ENCODE measurements at places on chromosomes 12 and 14.

DNA sequence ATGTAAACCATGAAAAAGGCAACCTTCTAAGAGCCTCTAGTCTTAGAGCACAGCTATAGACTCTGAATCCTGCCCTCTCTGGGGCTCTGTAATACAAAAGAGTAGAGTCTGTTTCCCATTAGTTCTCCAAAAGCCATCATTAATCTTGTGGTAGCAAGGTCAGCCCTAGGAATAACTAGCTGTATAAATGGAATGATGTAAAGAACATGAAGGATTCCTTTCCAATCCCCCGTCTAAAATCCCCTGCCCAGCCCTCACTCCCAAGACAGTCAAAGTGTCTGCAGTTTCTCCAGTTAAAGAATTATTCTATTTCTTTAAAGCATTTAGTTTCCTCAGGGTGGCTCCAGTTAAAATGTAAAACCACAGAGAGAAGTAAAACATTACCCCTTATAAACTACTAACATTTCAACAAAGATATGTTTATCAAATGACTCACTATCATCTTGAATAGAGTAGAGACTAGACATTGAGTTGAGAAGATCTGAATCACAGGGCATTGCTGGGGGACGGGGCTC, 104.2 kb downstream of the ST8SIA1 start:
- DNase-seq: no peak

DNA sequence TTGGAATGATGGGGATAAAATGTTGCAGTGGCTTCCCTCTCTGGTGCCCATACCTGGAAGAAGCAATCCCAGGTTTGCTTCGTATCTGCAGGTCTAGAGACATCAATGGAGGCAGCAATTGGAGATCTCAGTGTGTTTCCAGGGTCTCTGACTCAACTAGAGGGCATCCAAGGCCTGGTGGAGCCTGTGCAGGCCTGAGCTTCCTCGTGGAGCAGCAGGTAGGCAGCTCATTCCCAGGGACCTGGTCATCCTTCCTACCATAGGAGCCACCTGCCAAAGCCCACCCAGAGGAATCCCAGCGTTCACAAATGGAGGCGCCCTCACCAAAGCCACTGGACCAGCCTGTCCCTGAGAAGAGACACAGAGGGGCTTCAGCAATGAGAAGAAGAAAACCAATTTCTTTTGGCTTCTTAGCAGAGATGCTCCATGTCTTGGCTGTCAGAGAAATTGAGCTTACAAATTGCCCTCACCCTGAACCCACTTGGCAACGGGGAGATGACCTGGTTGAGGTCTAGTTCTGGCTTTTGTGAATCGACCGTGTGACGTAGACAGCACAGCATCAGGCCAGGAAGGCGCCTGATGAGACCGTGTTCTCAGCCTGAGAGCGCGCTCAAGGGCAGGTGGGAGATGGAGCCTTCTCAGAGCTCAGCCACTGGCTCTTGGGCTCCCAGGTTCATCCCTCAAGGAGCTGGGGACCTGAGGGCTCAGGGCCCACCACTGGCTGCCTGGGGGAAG, 283.6 kb downstream of the DPF3 start:
- no peak for DNase-seq

- DNase-seq: peak; percentile 1
Observed at GRCh38 chr12:10940389-10940788, 1.3 kb upstream of the TAS2R14 start.

GRCh38 chr12:68932128-68932960, 627 bp downstream of the CPM start:
- peak; percentile 29 for DNase-seq

DNA sequence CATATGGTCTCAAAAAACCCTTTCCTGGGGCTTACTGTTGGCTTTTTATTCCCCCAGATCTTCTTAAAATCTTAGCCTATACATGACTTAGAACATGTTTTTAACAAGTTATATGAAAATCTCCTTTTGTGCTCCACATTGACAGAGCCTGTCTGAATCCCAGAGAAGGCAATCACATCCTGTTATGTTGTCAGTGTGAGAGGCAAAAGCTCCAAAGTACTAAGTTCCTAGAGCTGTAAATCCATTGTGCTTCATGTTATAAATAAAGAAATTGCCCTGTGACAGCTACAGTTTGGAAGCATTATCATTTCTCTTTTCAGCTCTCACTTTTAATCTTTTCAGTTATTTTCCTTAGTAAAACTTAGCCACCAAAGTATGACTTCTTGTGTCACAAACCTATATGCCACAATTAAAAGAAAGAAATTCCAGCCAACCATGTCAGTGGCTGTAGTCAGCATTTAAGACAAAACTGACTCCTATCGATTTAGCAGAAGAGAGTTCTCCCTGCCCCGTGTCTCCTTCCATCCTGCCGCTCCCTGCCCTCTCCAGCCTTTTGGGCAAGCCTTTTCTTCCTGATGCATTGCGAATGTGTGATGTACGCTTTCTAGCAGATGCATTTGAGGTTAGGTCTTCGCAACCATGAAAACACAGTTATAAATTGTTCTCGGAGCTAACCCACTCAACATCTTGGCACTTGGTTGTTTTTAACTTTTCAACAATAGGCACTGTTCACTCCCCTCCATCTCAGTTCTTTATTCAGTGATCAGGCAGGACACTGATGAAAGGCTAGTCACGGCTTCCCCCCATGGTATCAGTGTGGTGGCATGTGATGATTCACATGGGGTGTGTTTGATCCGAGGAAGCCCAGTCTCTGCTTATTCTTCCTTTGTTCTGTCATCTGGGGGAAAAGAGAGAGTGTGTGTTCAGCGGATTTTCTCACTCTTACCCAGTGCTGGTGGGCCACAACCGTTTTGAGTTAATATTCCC, 143.5 kb downstream of the SSPN start:
- peak; percentile 81 for DNase-seq

DNA sequence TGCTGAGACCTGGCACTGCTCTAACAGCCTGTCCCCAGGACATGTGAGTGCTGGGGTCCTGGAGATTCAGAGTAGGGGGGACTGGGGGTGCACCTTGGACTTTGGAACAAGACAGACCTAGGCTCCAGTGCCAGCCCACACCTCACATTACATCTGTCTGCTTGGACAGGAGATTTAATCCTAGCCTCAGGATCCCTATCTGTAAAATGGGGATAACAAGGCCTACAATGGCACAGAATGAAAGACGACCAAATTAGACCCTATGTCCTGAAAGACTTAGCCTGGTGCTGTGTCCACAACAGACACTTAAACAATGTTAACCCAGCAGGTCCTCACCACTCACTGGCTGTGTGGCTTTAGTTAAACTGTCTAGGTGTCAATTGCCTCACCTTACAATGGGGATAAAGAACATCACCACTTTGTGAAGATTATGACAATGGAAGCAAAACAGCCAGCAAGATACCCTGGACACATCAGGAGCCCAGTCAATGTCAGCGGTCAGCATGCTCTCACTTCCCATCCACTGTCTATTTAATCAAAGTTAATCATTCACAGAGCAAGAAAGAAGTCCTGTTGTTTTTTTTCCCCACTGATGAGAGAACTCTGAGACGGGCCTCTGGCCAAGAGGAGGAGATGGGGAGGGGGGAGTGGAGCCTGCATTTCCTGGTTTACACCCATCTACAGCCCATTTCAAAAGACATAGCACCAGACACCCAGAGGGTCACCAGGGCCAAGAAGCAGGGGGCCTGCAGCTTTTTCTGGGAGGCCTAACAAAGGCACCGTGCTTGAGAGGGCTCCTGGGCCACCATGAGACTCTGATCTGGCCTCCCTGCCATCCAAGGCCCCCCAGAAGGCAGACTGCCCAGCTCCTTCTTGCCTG, 40.6 kb downstream of the ACTN1 start:
- DNase-seq: no peak

- DNase-seq: no peak
Observed at GRCh38 chr12:74957634-74958033, 252.0 kb downstream of the KCNC2 start.

- no peak for DNase-seq
Observed at GRCh38 chr12:15323480-15323879, 1.2 kb downstream of the PTPRO start.
